ENCODE measurements at places on chromosomes 7 and 10. TPM values are rescaled to one million over a fixed set of nuclear protein-coding genes. Genes with fewer than 3 reads are reported as not detected.

The EPHA1 gene
- 9.8 TPM for polyA plus RNA-seq

The AOC1 gene
- polyA plus RNA-seq = 6.2 TPM

The HEPACAM2 gene
- polyA plus RNA-seq = 4.6 TPM

The TMEM236 gene
- 0.49 TPM for polyA plus RNA-seq

The ZMIZ1 gene
- polyA plus RNA-seq = 15.2 TPM

The EN2 gene
- 1.6 TPM for polyA plus RNA-seq

Data from testis (tissue), 5 donors.